SJSA1 (cell line): ENCODE measurements at places on chromosomes 6 and 20. TPM values are rescaled to one million over a fixed set of nuclear protein-coding genes. Genes with fewer than 3 reads are reported as not detected.

- no peak for DNase-seq
Measured at GRCh38 chr20:63290136-63290676, 2.8 kb upstream of the COL20A1 start.

DNA sequence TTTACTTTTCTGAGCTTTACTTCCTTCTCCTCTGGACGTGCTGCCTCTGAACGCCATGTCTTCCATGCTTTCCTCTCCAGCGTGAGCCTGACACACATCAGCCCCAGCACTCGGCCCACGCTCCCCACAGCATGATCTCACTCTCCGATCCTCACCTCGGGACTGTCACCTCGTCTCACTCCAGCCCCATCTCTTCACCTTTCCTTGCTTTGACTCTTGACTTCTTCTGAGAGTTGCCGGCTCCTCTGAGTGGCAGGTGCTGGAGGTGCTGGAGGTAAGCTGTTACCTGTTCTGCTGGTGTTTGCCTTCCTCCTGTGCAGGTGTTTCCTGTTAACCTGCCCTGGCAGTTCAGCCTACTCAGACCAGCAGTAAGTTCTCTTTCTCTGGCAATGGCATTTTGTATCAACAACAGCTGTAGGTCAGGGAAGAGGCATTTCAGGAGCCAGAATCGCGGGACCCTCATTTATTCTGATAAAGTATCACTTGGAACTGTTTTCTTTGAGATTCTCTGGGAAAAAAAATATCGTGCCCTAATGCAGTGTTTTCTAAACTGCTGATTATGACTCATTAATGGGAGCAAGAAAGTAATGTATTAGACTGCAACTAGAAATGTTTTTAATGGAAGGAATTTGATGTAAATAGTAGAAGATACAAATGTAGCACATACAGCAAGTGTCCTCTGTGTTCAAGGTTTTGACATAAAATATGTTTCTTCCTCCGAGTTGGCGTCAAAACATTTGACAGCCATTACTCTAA is 106.5 kb downstream of the ARID1B start:
- no peak for DNase-seq

- no peak for DNase-seq
Measured at GRCh38 chr20:5463007-5463686, 146.4 kb upstream of the PROKR2 start.

DNA sequence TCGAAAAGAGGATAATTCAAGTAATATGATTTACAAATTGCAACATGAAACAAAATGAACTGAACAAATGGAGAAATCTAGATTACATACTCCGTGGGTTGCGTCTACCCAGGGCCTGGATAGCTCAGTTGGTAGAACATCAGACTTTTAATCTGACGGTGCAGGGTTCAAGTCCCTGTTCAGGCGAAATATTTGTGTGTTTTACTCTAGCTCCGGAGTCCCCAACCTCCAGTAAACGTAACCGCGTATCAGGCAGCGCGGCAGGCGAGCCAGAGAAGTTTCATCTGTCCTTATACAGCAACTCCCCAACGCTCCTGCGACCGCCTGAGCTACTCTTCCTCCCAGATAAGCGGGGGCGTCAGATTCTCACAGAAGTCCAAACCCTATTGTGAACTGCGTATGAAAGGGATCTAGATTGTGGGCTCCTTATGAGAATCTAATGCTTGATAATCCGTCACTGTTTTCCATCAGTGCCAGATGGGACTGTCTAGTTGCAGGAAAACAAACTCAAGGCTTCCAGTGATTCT is 176.1 kb downstream of the TRIM27 start:
- no peak for DNase-seq

- DNase-seq, result no peak
Measured at GRCh38 chr6:835476-836160, 142.7 kb upstream of the EXOC2 start.

GRCh38 chr6:18323935-18324705 is 59.8 kb upstream of the DEK start:
- DNase-seq, result peak; percentile 69

DNA sequence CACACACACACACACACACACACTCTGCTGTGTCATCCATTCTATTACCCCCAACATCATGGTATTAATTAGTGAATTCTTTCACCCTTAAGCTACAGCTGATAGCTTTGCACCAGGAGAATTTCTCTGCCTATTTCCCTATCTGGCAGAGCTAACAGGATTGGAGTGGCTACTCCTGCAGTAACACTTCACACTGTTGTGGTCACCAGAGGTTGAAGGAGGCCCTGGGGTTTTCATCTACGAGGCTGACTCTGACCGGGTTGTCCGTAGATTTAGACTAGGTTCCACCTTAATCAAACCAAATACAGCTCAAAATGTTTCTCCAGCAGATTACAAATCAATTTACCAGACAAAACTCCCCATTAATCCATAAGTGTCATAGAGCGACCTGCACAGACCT is 69.2 kb upstream of the RIPOR2 start:
- DNase-seq, result no peak

DNA sequence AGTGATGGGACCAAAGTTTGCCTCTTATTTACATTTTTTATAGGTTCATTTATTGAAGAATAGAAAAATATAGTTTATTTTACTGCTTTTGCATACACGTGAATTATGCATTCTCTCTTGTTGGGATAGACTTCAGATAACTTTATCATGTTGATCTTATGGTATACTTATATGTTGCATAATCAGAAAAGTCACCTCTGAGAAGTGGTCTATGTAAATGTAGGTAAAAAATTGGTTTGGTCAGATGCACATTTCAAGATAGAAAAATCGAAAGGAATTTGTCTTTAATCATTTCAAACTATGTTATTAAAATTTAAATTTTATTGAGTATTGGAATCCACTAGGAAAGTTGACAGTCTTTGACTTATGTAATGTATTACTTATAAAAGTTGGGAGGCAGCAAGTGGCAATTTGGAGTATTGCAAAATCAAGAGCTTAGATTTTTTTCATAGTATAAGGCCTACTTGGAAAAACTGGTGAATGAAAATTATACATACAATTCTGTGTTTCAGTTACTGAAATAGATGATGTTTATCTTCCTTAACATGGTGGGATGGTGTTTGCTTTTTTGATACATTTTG is 2.4 kb downstream of the PHF3 start:
- no peak for DNase-seq

- DNase-seq, result no peak
Measured at GRCh38 chr6:24584382-24584720, 61.6 kb downstream of the KIAA0319 start.

- DNase-seq, result no peak
Measured at GRCh38 chr20:55095745-55096400, 620.5 kb downstream of the DOK5 start.

DNA sequence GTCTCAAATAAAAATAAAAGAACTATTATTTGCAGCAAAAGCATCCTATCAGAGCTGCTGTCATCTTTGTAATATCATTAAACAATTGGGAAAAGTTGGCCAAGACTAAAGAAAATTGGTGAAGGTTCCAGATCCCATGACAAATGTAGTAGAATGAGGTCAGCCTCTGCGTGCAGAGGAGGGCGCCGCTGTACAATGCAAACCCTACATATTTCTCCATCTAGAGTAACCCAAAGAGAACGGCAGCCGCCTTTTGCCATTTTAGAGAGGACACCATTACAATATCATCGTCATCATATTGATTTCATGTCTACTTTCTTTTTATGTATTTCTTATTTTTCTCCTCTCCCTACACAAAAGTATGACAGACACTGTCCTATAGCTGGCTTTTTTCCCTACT is 59.5 kb downstream of the ZMYND8 start:
- DNase-seq, result no peak

- DNase-seq, result no peak
Measured at GRCh38 chr6:145233955-145234354, 501.4 kb downstream of the EPM2A start.

GRCh38 chr6:12291839-12292604 is 1.9 kb downstream of the EDN1 start:
- DNase-seq, result no peak

DNA sequence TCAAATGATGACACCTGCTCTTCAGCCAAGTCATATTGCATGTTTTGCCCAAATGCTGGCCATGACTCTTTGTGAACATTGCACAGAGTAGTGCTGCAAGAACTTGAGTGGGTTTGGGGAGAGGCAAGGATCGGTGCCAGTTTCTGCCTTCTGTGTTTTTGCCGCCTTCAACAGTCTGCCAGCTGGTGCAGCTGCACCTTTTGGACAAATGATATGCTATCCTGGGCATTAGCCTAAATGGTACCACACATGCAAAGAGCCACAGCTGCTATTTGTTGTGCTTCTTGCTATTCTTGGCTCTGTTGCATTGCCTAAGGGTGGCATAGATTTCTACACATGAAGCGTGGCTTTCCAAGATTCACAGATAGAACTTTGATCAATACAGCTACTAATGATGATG is 189.0 kb upstream of the CCN2 start:
- DNase-seq, result no peak

DNA sequence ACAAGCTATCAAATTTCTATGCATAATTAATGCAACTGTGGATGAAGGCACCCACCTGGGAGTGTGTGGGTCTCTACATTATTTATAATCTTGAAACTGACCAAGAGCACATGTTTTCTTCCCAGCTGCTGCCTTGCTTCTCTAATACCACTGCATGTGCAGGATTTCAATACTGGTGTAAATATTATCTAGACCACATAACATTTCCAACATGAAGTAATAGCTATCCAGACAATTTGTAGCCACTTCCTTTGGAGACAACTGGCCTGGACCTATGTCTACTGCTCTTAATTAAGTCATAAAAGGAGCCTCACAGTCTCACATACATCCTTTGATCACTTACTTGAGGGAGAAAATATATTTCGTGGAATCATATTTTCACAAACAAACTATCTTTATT is 180.7 kb downstream of the HIVEP2 start:
- DNase-seq, result no peak

DNA sequence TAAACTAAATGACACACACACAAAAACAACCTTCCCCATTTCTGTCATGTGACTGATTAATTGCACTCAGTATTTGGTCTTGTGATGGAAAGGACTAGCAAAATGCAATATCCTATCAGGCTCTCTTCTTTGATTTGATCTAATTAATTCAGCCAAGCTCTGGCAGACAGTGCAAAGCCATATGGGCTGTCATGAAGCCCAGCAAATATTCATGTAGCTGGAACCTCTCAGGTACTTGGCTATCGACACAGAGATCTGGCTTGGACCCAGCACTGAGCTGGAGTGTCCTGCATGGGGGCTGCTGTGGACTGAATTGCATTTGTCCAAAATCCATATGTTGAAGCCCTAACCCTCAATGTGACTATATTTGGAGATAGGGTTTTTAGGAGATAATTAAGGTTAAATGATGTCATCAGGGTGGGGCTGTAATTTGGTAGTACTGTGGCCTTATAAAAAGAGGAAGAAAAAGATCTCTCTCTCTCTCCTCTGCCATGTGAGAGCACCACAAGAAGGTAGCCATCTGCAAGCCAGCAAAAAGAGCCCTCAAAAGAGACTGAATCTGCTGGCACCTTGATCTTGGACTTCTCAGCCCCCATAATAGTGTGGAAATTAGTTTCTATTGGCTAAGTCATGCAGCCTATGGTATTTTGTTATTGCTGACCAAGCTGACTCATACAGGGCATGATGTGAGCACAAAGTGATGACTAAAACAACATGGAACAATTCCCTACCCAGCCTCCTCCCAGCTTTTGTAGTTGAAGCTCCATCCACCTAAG is 77.1 kb downstream of the STMND1 start:
- DNase-seq, result no peak

DNA sequence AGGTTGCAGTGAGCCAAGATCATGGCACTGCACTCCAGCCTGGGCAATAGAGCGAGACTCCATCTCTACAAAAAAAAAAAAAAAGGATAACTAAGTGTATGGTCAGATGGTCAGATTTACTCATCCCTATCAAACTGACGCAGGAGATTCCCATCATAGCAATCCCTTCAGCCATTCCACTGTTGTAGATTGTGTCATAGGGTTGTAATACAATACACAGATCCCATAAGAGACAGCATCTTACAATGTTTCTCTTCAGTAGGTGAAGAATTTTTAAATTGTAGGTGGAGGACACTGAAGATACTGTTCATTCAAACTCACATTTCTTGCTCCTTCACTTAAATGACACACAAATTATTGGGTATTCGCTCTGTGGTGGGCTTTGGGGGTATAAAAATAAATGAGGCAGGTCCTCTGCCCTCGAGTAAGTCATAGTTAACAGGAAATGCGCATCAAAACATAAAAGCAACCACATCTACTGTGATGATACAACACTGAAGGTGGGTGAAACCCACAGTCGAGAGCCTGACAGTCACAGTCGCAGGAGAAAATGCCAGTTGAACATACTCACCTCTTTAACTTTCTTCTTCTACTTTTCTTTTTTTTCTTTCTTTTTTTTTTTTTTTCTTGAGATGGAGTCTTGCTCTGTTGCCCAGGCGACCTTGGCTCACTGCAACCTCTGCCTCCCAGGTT is 205.5 kb downstream of the ZNF217 start:
- DNase-seq, result no peak

GRCh38 chr20:11153819-11154218 is 480.0 kb upstream of the JAG1 start:
- no peak for DNase-seq

- DNase-seq, result no peak
Measured at GRCh38 chr6:161200610-161201370, 73.1 kb downstream of the AGPAT4 start.

DNA sequence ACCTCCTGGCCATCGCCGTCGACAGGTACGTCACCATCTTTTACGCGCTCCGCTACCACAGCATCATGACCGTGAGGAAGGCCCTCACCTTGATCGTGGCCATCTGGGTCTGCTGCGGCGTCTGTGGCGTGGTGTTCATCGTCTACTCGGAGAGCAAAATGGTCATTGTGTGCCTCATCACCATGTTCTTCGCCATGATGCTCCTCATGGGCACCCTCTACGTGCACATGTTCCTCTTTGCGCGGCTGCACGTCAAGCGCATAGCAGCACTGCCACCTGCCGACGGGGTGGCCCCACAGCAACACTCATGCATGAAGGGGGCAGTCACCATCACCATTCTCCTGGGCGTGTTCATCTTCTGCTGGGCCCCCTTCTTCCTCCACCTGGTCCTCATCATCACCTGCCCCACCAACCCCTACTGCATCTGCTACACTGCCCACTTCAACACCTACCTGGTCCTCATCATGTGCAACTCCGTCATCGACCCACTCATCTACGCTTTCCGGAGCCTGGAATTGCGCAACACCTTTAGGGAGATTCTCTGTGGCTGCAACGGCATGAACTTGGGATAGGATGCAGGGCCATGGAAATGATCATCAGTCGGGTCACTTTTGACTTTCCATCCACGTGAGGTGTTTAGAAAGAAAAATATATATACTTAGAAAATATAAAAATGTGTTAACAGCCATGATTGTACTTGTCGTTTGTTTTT is 868 bp downstream of the MC3R start:
- DNase-seq, result no peak

Gene DEFB118
- not detected in 2 replicates for total RNA-seq

Gene TCEA2
- total RNA-seq, result 120 and 139 TPM in 2 replicates

Gene CST7
- not detected in 2 replicates for total RNA-seq

Gene TSPYL4
- total RNA-seq, result 16.7 and 23.1 TPM in 2 replicates

Gene FOXF2
- total RNA-seq, result 48.2 and 51.6 TPM in 2 replicates

Gene BEND3
- total RNA-seq, result 3.7 and 4.5 TPM in 2 replicates

Gene PPP1R16B
- total RNA-seq, result 0.03 TPM in 1 of 2 replicates, not detected in the other

Gene ZNF334
- total RNA-seq, result 0.11 TPM in 1 of 2 replicates, not detected in the other

Gene FNDC11
- total RNA-seq, result 0.11 TPM in 1 of 2 replicates, not detected in the other

Gene SLC35F1
- total RNA-seq, result 0.05 TPM in 1 of 2 replicates, not detected in the other

Gene CDH4
- total RNA-seq, result 0.13 TPM in 1 of 2 replicates, not detected in the other

Gene NKX2-2
- total RNA-seq, result 5.7 and 19.8 TPM in 2 replicates

Gene GMPR
- 17.7 and 21.3 TPM in 2 replicates for total RNA-seq

Gene FAM83C
- not detected in 2 replicates for total RNA-seq

Gene MICB
- total RNA-seq, result 32.7 and 60.0 TPM in 2 replicates

Gene SLC16A10
- total RNA-seq, result 0.06 TPM in 1 of 2 replicates, not detected in the other

Gene TRERF1
- total RNA-seq, result 3.0 and 3.6 TPM in 2 replicates

Gene OPRM1
- total RNA-seq, result not detected in 2 replicates
